ENCODE measurements at places on chromosomes 12 and 14.

- no peak for DNase-seq
These were observed 6.7 kb upstream of the SLC15A4 start for GRCh38 chr12:128830505-128830893.

DNA sequence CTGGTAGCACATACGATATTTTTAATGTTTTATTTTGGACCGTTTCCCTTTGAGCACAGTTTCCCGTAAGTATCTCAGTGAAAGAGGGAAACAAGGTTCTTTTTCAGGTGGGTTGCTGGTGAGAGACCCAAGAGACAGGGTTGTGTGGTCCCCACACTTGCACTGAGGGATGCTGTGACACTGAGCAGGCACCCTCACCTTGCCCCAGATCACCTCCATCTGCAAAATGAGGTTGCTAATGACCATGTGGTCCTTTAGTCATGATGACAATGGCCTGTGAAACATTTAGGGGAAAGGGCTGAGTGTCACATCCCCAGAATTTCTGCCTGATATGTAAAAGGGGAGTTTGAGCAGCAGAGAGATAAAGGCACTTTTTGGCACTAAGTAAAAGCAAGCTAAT lies 4.3 kb downstream of the CCND2 start:
- no peak for DNase-seq

- DNase-seq = no peak
These were observed 20.7 kb downstream of the PLEK2 start for GRCh38 chr14:67391268-67391667.

DNA sequence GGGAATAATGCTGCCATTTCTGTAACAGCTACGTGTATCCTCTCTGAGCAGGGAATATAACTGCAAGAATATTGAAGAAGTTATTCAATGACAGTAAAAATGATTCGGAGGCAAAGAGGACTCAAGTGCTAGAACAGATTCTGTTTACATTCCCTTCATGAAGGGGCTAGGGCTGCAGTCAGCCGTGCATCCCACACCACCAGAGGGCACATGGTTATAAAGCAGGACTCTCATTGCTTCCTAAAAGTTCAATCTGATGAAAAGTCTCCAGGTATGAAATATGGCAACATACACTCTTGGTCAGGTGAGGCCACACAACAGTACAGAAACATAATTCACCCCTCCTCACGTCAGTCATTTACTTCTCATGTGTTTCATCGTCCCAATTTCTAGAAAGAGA lies 34.0 kb downstream of the TCHP start:
- no peak for DNase-seq

GRCh38 chr12:81520064-81520945 lies 238.8 kb downstream of the PPFIA2 start:
- DNase-seq = no peak

DNA sequence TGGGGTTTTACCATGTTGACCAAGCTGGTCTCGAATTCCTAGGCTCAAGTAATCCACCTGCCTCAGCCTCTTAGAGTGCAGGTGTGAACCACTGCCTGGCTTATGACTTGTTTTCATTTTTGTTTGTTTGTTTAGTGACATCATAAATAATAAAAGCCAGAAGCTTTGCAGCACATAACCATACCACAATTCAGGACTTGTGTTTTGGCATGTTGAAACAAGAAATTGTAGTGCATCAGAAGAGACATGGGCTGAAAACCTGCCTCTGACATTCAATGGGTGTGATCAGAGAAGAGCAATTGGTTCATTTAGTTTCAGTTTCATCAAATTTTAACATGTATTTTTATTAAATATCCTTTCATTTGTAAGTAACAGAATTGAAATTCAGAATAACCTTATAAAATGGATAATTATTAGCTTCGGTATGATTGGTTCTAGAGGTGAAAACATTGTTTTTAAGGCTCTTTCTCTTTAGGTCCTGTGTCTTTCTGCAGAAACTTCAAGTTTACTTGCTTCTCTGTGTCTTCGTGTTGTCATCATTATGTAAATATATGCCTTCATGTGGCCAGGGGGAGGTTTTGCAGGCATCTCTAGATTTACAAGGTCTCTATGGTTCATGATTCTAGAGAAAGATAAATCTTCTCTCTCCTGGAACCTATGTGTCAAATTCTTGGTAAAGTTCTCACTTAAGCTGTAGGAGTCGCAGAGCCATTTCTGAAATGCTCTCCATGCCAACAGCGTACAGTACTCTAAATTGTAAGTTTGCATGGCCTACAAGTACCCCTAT lies 312.0 kb downstream of the KCNC2 start:
- no peak for DNase-seq

GRCh38 chr12:66156654-66157053 lies 13.1 kb downstream of the TMBIM4 start:
- DNase-seq = no peak

- DNase-seq = no peak
These were observed 101.2 kb upstream of the ATF7IP start for GRCh38 chr12:14264316-14264715.

DNA sequence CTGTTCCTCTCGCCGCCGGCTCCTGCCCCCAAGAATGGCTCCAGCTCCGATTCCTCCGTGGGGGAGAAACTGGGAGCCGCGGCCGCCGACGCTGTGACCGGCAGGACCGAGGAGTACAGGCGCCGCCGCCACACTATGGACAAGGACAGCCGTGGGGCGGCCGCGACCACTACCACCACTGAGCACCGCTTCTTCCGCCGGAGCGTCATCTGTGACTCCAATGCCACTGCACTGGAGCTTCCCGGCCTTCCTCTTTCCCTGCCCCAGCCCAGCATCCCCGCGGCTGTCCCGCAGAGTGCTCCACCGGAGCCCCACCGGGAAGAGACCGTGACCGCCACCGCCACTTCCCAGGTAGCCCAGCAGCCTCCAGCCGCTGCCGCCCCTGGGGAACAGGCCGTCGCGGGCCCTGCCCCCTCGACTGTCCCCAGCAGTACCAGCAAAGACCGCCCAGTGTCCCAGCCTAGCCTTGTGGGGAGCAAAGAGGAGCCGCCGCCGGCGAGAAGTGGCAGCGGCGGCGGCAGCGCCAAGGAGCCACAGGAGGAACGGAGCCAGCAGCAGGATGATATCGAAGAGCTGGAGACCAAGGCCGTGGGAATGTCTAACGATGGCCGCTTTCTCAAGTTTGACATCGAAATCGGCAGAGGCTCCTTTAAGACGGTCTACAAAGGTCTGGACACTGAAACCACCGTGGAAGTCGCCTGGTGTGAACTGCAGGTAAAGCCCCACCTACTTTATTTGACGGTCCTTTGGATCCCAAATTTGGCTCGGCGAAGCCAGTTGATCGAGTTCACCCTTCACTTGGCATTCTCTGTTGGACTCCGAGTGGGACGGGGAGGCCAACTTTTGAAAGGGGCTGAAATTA lies 1.5 kb downstream of the WNK1 start:
- peak; percentile 55 for DNase-seq

DNA sequence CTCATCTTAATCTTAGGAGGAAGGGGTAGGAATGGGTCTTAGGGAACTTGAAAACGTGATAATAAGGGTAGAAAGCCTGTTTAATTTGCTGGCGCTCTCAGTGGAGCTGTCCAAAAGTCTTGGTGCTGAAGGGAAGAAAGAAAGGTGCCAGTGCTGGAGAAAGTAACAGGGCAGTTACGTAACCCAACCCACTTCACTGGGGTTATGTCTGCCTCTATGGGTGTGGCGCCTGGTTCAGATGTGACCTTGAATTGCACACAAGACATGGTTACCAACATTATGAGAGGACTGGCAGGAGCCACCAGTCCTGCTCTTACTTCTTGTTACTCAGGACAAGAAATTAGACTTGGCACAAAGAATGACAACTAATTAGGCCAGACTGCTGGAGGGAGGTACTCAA lies 18.6 kb upstream of the GPATCH2L start:
- DNase-seq = peak; percentile 35

Measured in right hindlimb (tissue), 1 donor.